ENCODE measurements at places on chromosomes 4 and X.

DNA sequence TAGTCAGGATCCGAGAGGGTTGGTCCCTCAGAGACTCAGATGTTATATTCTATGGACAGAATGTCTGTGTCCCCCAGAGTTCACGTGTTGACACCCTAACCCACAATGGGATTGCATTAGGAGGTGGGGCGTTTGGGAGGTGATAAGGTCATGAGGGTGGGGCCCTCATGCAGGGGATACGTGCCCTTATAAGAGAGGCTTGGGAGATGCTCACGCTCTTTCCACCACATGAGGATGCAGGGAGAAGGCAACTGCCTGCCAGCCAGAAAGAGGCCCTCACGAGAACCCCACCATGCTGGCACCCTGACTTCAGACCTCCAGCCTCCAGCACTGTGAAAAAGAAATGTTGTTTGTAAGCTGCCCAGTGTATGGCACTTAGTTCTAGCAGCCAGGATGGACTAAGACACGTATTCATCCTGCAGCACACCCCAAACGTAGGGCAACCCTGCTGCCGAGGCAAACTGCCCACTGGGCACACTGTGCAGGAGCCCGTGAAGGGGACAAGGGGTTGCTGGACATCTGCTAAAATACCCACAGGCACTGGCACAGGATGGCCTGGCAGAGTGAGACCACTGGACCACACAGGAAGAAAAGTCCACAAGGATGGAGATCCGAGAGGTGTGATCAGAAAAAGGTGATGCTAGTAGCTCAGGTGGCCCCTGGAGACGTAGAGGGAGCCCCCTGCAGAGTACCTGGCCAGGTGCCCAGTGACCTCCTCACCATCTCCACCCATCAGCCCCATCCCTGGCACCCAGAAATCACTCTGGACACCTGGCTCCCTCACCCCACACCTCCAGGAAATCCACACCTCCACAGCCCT, 62.7 kb downstream of the HTRA3 start:
- no peak for DNase-seq

GRCh38 chrX:45743906-45744625, 543.4 kb upstream of the DIPK2B start:
- DNase-seq = no peak

DNA sequence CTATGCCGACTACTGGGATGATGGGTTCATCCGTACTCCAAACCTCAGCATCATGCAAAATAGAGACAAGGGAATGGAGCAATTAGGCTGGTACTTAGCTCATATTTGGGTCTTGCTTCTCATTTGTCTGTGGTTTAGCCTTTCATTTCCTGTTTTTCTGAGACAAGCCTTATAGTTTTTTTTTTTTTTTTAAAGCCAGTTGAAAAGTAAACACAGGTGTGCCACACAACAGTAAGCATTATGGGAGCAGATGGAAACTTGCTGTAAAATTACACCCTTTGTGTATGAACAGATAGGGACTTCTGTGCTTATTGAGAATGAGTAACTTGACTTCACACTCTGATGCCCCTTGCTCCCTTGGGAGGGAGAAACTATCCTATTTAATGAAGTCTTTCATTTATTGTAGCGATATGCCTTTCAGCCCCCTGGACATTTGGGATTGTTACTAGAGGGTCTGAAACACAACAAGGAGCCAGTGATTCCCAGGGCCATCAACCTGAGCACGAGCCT, 13.7 kb downstream of the RASSF6 start:
- no peak for DNase-seq

DNA sequence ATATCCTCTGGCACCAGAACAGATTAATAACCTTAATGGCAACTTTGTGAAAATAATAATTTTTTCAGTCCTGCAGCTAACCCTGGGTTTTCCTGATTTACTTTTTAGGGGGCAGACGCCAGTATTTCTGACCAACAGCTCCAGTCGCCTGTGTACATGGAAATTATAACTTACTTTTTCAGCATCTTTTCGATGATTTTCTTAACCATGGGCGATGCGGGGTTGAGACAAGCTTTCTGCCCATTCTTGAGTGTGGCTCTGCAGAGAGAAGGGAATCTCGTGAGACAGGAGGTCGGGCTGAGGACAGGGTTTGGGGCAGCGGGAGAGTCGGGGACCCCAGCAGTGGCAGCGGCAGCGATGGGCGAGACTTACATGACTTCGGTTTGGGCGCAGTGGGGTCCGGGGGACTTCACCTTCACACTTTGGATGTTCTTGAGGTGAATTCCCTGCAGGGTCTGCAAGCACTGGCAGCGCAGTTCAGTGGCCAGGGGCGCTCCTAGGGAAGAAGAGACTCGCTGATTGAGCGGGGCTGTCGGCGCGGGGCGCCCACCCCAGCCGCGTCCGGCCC, 484 bp downstream of the CXCL2 start:
- no peak for DNase-seq

DNA sequence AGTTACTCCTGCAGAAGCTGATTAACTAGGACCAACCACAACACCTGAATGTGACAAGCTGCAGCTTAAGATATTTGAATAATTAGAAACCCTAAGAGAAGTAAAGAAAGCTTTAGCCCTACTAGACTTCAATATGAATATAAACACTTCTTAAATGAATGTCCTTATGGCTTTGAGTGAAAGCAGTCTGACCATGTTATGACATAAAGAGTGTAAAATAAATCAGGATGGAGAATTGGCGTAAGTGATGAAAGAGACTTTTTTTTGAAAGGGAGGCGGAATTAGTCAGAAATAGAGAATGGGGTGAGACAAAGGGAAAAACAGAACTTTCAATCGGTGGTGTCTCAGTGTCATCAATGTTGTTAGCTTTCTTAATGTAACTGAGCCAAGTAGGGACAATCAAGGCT, 117.2 kb upstream of the MAGEB16 start:
- no peak for DNase-seq

GRCh38 chrX:63784902-63785707, at the start of gene ARHGEF9:
Gene ARHGEF9, minus strand, starts transcription at chrX:63785214. Its CDS starts 69 bp downstream, at chrX:63785145.
- peak; percentile 0 for DNase-seq

DNA sequence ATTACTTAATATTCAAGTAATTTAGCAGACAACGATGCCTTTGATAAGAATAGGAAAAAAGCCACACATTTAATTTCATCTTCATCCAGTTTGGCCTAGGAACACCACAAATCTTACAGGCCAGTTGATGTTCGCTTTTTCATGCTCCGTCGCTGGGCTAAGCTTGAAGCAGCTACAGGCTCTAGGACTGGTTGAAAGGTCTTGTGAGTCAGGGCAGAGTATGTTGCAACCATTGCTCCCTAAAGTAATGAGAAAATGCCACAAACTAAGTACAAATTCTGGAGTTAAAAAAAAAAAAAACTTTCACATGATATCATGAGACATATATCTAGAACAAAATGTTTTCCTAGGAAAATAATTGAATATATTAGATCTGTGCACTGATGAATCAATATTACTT, 123.8 kb downstream of the RPS6KA6 start:
- no peak for DNase-seq

DNA sequence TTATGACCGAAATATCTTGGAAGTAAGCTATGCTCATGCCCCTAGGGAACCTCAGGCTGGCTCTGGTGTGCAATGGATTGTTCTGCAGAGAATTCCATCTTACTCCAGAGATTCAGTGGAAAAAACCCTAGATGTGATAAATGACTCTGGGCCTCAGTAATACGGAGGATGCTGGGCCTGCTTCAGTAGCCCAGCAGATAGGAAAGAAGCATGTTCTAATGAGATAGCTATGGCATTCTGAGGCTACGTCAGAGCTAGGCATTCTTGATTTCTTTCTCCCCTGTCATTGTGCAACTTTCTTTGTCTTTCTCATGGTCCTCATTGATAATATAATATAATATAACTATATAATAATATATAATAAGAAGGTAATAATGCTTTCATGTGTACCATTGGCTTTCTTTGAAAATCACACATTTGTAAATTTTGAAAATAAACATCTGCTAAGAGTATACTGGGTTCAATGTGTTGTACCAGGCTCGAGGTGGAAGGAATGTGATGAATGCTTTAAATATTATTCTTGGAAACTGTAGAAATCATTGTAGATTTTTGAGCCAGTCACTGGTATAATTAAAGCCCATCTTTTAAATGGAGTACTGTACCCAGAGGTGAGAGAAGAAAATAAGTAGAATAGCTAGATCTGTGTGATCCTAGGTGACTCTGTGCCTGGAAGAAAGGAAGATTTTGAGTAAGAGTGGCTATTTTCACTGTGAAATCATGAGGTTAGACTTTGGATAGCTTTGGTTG, 152.0 kb downstream of the IL15 start:
- no peak for DNase-seq

DNA sequence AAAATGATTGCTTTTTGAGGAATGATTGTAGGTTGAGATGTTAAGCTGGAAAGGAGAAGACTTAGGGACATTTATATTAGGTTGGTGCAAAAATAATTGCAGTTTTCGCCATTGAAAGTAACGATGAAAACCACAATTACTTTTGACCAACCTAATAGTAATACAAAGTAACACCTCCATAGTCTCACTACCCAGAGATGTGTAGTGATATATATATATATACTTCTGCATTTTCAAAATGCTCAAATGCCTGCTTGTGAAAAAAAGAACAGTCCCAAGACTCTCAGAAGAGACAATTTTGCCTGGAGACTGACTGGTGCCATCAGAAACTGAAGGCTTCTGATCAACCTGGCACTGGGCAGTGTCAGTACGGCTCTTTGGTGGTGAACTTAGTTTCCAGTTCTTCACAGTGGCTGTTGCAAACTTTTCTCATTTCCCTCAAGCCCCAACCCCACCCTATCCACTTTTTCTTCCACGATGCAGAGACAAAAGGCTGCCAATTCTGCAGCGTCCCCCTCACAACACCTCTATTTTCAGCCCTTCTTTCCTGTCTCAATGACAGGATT, 35.1 kb upstream of the TAPT1 start:
- DNase-seq = no peak

GRCh38 chrX:39808471-39808917, 289.3 kb downstream of the BCOR start:
- DNase-seq = no peak

DNA sequence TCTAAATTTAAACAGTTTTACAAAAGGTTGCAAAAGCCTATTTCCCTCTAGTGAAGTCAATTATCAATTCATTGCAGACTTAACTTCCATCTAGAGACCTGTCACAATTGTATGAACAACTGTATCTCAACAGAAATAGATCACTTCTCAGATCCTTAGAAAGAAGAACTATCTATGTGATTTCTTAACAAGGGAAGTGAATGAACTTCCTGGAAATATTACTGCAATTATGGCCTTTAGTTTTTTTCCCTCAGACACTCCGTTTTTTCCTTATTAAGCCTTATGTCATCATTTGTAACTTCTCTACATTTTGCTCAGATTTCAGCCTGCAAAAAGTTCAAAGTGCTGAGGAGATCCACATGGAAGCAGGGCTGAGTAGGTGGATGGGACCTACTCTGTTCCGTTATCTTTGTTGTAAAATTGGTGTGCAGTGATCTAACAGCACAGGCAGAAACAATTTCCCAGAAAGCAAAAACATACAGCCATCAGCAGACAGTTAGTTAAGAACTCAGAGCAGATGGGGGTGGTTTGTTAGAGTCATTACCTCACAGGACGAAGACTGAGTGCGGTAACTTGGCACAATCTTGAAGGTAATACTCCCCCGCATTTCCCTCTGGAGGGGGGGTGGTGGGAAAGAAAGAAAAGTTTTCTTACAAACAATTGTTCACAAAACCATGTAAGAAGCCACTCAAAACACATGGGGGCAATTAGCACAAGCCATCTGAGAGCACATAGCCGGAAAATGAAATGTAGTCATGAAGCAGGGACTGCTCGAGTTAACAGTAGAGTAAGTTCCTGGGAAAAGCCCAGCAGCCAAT, 112.3 kb downstream of the NYX start:
- no peak for DNase-seq

- peak; percentile 31 for DNase-seq
These were observed 58.6 kb upstream of the PAGE1 start for GRCh38 chrX:49754233-49754857.

Measured in T-cell (primary cell).